Activated naive CD4-positive, alpha-beta T cell (primary cell): ENCODE measurements at places on chromosomes 13 and 19.

DNA sequence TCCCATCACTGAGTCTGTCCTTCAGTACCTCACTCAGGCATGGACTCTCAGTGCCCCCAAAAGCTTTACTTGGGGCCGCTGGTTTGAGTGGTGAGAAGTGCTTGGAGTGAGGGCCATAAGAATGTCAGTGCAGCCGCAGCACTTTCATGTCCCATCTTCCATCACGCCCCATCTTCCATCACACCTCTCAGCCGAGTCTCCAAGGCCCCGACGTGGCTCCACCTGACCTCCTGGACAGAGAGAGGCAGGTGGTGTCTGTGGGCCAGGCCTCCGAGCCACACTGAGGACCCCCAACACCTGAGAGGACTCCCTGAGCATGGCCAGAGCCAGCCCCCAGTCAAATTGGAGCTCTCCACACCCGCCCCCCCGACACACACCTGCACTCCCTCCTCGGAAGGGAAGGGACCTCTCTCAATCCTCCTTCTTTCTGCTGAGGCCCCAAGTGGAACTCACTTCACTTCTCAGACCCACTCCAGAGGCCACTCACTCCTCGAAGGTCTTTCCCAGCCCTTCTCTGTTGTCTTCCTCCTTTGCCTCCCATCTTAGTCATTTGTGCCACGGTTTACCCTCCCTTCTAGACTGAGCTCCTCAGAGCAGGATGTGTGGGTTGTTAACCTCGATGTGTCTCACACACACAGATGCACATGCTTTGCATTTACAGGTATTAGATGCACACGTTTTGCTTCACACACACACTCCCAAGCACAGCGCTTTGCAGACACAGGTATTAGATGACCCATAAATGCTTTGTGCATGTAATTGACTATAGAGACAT, 65.7 kb upstream of the ATP12A start:
- DNase-seq = no peak

DNA sequence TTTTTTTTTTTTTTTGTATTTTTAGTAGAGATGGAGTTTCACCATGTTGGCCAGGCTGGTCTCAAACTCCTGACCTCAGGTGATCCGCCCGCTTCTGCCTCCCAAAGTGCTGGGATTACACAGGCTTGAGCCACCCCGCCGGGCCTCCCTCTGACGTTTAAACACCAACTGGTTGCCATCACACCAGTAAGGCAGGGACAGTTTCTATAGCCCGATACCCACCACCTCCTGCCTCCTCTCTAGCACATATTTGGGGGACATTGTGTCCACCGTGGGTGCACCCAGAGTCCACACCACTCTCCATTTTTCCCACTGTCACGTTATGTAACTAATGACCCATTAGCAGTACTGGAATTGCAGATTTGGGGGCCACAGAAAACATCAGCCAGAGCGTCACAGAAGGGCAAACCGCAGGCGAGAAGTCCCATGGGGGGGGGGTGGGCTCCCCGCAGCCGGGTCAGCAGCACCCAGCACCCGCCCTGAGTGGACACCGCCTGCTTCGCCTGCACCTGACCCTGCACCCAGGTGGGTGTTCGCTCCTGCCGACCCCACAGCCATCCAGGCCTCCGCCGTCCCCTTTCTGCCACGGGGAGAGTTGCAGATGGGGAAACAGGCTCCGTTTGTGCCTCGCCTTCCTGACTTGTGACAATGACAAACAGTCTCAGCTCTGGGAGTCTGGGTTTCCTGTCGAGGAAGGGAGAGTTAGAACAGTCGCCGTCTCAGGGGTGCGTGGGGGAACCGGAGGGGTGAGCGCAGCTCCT, 3.6 kb downstream of the ONECUT3 start:
- DNase-seq = no peak

DNA sequence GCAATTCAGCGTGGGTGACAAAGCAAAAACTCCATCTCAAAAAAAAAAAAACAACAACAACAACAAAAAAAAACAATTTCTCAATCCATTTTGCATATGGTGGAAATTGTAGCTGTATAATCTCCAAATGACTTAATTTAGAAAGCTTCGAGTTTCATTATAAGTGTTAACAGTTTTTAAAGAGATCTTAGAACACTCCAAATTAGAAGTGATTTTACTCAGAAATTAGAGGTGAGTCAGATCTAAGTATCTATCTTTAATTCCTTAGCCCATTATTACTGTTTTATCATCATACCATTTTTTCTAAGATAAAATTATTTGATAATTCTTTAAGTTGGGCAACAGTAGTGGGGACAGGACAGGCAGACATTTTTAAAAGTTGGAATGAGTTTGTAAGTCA, 60.5 kb downstream of the ZMYM2 start:
- DNase-seq = no peak

DNA sequence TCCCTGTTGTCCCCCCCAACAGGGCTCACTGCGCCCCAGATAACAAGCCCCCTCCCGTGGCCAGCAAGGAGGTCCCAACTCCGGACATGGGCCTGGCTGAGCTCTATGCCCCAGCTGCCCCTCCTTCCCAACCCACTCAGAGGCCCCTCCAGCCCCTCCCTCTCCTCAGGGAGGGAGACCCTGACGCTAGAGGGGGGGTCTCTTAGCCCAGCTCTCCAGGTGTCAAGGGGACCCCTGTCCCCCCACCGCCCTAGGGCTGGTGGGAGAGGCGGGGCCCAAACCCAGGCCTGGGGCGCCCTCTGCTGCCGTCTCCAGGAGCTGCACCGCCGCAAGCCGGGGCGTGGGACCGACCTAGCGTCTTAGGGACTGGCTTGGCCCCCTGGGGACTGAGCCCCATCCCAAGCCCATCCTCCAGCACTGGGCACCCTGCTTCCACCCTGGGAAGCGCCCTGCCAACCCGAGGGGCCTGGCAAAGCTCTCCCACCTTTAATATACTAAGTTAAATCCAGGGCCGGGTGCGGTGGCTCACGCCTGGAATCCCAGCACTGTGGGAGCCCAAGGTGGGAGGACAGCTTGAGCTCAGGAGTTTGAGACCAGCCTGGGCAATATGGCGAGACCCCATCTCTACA, 1.4 kb downstream of the GRIN3B start:
- DNase-seq = peak; percentile 69

DNA sequence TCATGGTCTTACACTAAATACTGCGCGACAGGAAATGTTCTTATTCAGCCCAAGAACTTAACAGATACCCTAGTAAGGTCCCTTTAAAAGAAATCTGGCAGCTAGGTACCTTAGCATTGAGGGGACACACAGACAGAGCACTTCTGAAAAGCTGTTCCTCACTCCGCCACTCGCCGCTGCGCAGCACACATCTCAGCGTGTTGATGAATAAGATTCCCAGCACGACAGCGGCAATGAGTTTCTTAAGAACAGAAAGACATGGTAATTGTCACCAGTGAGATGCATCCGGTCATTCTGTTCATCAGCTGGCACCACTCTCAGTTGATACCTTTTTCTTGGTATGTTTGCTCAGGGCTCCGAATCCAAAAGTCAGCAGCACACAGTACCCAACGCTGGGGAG, 39.9 kb downstream of the TMTC4 start:
- DNase-seq = no peak

DNA sequence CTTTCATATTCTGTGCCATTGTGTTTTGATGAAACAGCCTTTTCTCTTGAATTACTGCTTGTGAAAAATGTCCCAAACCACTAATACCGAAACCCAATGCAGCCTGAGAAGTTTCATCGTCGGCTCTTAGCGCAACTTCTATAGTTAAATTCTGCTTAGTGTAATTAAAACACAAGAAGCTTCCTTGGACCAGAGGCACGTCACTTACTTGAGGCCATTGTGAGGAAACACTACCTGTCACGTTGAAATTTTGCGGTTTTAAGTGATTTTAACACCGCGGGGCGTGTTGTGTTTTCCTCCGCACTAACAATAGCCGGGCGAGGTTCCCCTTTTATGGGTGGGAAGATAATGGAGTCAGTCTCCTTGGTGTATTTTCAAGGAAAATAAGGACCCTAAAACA, 70.9 kb downstream of the GGACT start:
- no peak for DNase-seq

- DNase-seq = no peak
Observed at GRCh38 chr13:21611385-21611784, 7.4 kb upstream of the MICU2 start.

DNA sequence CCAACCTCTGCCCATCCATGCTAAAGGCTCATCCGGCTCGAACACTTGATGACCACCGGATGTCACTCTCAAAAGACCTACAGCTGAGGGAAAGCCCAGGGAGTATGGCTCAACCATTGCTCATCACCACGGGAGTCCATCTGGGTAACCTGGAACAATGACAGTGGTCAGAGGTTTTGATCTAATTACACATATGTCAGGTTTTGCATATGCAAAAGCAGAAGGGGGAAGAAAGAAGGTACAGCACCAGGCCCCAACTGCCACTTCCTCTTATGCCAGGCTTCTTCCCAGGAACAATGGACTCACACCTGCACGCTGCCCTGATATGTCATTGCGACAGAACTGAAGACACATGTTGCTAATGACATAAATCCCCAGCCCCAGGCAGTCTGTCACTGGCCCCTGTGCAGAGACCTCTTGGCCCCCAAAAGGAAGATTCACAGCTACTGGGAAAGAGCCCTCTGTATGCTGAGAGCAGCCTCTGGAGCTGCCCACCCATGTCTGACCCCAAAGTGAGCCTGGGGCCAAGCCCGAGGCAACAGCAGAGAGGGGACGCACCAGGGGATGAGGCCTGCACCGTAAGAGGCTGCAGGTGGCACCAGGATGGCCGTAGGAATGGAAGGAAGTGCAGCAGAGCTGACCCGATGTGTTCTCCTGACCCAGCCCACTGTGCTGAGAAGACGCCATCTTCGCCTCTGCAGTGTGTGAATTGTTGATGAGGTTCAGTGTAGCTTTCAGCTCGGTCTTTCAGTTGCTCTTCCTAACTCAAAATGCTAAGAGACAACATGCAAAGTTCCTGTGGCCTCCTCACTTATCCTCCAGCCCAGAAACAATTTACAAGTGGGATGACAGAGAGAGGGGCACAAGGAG, 26.3 kb downstream of the EPS15L1 start:
- no peak for DNase-seq

GRCh38 chr13:75797239-75797638, 161.1 kb downstream of the LMO7 start:
- no peak for DNase-seq

GRCh38 chr19:47106821-47107201, 6.8 kb downstream of the ZC3H4 start:
- DNase-seq = no peak

DNA sequence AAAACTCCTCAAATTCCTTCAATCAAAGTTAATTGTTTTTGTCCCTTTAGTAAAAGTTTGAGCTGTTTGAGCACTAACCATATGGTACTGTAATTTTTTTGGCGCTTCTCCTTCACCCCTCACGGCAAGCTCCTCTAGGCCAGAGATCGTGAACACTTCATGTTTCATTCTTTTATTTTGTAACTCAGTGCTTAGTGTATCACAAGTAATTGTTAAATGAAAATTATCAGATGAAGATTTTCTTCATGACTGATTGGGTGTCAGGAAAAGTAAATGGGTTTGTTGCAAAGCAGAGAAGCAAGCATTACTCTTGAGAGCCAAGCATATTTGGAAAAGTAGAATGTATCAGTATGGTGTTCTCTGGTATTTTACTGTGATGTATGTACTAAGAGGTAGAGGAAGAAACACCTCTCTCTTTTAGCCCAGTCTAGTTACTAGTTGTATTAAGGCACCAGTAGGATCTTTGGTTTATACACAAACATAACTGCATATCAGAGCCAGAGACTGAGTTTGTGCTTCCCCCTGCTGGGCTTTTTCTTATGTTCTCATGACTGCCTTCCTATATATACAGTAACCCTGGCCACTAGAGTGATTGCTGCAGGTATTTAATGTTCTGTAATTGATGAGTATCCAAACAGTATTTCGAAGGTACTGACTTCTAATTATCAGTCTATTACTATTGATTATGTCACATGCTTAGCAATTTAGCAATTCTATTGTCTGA, 202.3 kb upstream of the KLHL1 start:
- DNase-seq = no peak

DNA sequence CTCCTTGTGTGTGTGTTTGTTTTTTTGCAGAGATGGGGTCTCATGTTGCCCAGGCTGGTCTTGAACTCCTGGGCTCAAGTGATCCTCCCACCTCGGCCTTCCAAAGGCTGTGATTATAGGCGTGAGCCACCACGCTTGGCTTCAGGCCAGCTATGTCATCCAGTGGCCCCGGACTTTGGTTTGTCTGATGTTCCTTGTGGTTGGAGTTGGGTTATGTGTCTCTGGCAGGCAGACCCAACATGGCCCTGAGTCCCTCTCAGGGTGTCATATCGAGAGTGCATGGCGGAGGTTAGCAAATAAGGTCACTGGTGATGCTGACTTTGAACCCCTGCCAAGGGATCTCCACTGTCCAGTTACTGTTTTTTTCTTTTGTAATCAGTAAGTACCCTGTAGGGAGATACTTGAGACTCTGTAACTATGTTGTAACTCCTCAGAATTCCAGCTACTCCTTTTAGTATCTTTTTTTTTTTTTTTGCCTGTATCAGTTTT, 37.3 kb downstream of the SMARCA4 start:
- no peak for DNase-seq

- no peak for DNase-seq
Observed at GRCh38 chr19:16367261-16367683, 42.6 kb downstream of the KLF2 start.
